ENCODE measurements at places on chromosomes 4 and X.

DNA sequence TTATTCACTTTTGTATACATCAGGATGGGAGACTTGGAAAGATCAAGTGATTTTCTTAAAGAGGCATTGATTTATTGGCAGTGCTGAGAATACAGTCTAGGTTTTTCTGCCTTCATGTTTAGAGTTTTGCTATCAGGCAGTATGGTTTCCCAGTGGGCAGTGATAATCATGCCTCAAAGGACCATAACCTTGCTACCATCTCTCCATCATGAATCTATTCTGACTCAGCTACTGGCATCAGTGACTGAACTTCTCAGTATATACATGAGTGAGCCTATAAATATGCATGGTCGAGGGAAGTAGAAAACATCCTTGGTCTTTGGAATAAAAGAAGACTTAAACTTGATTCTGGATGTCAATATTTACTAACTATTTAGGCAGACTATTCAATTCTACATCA lies 562.0 kb upstream of the AADAT start:
- no peak for DNase-seq

DNA sequence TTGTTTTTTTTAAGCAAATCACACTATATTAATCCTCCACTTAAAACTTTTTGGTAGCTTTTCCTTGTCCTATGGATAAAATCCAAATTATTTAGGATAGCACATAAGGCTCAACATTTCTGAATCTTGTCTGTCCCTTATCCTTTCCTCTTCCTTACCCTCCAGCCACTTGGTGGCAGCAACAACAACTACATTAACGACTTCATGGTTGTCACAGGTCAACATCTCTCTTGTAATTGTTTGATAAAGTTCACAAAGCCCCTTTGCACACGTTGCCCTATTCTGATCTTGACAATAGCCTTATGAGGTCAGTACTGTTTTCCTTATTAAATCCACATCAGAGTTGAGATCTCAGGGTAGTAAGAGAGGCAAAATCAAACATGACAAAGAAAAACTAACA lies 269.0 kb upstream of the PABPC4L start:
- no peak for DNase-seq

DNA sequence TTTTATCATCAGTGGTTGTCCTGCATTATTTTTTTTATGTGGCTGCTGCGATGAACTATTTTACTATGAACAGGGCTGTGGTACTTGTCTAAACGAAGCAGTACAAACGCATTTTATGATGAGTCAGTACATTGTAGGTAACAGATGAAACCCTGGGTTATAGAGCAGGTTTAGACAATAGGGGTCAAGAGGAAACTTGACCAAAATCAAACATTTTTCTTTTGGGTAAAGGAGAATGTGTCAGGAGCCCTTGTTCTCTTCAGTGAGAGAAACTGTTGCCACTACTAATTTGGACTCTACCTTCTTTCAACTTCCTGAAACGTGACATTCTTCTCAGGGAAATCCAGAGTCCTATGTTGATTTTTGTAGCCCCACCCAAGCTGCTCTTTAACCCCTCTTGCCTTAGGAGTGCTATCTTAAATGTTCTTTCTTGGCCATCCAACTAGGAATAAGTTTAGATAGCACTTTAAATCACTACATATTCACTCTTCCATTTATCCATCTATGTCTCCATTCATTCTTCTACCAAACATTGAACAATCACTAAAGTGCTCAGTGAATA lies 415.8 kb upstream of the NR3C2 start:
- no peak for DNase-seq

DNA sequence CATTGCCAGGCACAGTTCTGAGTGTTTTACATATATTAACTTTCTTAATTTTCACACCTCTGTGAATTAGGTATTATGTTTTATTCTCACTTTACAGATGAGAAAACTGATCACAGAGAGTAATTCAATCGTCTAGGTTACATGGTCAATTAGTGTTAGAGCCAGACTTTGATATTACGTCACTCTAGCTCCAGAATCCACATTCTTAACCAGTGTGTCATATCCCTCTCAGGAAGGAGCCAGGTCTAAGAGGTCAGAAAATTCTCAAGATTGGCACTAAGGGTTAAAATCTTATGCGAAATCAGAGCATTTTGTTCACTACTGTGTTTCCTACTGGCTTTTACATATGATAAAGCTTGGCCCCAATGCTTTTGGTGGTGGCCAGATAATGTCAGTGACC lies 7.4 kb downstream of the DMP1 start:
- DNase-seq: no peak
